ENCODE measurements at places on chromosomes 2 and 18.

- no peak for DNase-seq
Observed at GRCh38 chr2:8885449-8886201, 48.2 kb upstream of the KIDINS220 start.

DNA sequence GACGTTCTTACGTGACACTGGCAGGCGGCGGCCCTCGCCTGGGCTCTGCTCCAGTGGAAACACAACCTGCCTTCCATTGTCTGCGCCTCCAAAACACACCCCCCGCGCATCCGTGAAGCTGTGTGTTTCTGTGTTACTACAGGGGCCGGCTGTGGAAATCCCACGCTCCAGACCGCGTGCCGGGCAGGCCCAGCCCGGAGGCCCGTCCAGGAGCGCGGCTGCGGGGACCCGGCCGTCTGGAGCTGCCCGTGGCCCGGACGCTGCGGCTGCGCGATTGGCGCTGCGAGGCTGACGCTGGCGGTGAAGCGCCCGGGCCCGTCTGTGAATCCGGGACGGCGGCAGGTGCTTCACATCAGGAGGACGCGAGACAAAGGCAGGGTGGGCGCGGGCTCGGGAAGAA lies 670.3 kb upstream of the SALL3 start:
- DNase-seq: no peak

DNA sequence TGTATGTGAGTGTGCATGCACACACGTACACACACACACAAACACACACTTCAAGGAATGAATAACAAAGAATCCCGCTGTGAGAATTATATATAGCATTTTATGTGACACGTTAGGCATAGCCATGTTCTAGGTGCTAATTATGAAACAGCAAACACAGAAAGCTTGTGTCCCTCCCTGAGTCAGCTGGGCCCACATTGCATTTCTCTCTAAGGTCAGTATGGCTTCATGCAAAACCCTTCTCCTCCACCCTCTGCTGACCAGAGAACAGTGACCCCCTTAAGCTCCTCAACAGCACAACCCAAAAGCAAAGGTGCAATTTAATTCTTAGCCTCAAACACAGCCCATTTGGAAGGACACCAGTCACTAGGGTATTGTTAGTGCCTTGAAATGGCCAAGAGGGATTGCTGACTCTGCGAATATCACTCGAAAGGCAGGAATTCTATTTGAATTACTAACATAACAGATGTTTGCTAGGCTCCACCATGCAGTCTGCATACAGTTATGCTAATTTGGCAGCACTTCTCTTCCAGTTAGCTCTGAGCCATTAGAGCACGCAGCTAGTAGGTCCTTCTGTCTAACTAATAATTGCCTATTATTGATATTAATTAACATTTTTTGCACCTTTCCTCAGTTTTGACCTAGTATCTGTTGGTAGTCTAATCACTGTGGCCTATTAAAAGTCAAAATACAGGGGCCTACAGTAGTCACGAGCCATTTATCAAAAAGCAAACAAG lies 149.0 kb downstream of the LNPK start:
- DNase-seq: no peak

DNA sequence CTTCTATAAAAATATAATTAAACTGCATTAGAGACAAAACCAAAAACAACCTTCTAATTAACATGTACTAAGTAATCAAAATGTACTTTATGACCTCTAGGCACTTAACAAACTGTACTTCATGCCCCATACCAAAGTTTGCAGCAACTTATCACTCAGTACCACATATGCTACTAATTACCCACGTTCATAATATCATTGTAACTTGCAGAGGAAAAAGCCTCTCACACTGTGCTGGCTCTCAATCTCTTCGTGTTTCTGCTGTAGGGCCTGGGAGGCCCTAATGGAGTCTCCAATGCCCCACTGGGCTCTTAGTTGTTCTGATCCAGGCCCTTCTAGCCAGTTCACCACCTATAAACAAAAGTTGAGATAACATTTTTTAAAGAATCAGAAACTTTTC lies 82.1 kb upstream of the CCDC141 start:
- DNase-seq: no peak

DNA sequence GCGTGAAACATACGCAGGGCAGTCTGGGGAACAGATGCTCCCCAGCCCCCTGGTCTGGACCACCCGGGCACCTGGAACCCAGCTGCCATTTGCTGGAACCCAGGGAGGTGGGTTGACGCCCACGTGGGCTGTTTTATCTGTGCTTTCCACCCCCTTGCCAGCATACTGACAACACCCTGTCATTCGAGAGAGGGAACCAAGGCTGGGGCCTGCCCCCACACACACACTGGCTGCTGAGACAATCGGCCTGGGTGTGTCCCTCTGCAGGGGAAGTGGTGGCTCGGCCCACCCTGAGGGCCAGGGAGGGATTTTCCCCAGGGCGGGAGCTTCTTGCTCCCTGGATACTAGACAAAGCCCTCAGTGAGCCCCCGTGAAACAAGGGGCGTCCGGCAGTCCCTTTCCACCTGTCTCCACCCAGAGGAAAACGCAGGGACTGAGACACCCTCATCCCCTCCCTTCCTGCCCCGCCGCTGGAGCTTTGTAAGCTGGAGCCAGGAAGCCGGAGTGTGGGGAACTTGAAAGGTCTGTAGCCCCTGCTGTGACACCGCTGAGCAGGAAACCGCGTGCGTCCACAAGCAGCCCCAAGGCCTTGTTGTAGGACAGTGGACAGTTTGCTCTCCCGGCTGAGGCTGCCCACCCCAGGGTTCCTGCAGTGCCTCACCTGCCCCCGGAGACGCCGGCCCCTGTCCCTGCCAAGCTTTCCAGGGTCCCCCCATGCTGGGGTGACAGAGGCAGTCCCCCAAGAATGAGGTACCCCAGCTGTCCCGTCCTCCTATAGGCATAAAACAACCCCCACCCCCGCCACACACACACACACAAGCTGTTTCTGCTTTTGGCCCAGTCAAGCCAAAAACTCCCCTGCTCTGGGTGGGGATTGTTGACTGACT lies 14.1 kb upstream of the KLF11 start:
- DNase-seq: no peak

DNA sequence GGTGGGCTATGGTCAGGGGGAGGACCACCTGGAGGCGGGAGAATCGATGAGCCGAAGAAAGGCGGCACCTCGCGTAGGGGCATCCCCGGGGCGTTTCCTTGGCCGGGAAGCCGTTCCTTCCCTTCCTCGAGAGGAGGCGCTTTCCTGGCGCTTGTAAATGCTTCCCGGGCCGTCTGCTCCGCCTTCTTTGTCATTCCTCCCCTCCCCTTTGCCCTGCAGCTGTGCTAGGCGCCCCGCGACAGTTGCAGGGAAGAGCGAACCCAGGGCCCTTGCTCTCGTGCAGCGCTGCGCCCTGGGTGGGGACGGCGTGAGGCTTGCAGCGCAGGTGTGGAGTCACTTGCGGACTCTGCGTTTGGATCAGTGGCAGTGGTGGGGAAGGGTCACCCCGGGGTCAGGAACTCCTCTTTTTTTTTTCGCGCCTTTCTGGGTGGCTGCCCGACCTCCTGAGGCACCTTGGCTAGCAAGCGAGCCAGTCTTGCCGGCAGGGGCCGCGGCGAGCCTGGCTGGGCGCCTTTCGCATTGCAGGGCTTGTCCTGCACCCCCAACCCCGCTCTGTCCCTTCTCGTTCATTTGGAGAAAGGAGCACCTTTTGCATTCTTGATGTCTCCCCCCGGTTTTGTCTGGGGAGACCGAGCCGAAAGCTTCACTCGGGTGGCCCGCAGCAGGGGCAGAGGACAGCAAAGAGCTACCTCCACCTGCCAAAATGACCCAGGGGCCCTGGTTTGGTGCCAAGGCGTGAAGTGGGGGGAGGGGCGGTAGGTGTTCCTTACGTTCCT lies 858 bp downstream of the KCNS3 start:
- DNase-seq: no peak

DNA sequence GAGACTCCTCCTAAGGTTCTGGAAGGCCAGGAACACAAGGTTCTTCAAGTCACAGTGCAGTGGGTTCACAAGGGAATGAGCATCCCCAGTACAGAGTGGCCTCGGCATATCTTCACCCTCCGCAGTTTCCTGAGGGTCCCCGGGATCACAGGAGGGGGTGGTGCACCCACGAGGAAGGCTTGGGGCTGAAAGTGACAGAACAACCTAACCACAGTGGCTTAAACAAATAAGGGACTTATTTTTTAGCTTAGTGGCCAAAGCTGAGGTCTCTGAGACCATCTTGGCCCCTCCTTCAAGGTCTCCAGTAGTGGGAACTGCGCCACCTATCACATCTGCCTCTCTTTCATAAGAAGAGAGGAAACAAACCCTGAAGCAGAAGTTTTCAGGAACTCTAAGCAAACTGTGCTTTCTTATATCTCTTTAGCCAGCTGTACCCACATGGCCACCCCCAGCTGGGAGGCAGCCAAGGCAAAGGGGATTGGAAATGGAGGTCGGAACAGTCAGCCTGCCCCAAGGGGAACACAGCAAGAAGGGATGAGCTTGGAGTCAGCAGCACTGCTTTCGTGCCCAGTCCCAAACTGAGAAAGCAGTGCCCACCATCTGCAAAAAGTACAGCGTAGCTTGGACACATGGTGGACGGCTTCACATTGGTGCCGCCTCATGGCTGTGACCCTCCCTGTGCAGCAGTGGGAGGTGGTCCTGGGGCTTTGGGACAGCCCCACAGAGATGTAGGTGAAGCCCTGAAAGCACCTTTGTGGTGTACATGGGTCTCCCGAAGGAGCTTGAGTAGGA lies 260.0 kb upstream of the ID2 start:
- peak; percentile 71 for DNase-seq

- DNase-seq: no peak
Observed at GRCh38 chr2:60416221-60417008, 137.0 kb downstream of the BCL11A start.

GRCh38 chr18:13290856-13291271 lies 72.3 kb downstream of the LDLRAD4 start:
- DNase-seq: no peak

DNA sequence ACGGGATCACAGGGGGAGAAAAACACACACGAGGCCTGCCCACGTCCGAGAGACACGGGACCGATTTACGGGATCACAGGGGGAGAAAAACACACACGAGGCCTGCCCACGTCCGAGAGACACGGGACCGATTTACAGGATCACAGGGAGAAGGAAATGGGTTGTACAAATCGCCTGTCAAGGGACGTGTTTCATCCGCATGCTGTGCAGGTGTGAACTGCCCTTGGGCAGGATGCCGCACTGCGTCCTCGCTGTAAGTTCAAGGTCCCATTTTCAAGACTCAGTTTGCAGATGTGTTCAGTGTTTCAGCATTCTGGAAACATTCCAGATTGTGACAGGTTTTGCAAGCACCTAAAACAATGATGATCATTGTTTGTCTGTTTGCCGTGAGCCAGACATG lies 2.3 kb upstream of the KCNG2 start:
- DNase-seq: no peak

DNA sequence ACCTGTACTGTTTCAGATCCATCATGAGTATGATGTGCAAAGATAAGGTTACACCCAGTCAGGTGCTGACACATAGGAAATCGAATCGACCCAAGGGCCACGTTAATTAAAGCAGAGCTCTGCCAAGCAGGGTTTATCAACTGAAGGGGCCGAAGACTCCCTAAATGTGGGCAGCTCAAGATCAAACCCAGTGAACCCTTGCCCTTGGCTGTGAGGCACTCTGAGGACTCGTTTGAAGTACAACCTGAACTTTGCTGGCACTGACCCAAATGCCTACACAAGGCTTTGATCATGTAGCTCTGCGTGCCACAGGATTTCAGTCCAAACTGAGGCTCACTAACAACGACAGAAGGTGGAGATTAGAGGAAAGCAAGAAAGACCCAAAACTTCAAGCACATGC lies 352.1 kb downstream of the MTX2 start:
- no peak for DNase-seq

DNA sequence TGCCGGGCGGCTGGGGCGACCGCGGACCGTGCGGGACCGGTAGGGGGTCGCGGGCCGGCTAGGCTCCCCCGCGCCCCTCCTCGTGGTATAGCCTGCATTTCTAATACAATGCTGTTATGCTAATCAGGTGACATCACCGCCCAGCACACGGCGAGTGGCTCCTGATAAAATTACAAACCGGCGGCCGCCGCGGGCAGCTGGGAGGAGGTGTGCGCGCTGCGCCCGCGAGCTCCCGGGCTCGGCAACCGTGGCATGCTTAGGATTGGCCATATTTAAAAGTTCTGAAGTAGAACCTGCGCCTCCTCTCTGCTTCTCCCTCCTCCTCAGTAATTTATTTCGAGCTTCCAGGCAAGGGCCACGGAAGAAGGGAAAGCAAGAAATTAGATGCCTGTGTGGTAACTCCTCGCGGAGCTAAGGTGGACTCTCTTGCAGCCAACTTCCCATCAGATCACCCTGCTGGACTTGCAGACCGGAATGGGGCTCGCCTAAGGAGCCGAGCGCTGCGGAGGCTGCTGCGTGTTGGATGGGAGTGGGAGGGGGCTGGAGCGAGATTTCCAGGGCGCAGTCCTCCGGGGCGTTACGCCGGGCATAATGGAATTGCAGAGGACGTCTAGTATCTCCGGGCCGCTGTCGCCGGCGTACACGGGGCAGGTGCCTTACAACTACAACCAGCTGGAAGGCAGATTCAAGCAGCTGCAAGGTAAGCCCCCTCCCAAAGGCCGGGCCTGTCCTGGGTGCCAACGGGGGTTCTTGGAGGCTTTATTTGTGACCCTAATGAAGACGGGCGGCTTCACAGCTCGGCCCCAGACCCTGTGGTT lies 102.3 kb downstream of the SPTBN1 start:
- no peak for DNase-seq

- no peak for DNase-seq
Observed at GRCh38 chr2:222739939-222740338, 68.5 kb downstream of the MOGAT1 start.

GRCh38 chr2:191946471-191947182 lies 99.7 kb upstream of the CAVIN2 start:
- no peak for DNase-seq

DNA sequence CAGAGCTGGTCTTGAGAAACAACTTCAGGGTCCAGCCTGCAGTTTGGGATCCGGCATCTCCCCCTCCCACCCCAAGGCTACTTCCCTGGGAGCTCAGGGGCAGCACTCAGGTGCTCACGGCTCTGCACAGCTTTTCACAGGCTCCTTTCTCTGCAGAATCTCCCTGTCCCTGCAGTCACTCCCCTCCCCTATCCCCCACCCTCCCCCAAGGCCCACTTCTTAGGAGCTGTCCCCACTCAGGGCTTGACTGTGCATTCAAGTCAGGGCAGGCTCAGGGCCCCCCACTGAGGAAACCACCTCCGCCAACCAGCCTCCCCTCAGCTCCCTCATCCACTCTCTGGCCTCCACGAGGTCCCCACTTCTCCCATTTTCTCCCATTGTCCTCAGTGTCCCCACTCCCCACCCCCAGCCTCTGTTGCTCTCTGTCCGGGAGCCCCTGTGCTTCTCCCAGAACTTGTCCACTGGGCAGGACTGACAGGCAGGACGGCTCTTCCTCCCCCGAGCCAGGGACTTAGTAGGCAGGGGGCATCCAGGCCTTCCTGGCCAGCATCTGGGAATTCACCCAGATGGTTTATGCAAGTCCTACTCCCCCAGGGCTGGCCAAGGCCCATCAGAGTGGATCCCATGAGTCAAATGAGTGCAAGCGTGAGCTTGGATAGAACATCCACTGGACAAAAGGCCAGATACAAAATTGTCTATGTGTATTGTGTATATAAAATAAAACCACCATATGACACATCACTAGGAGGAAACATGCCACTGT lies 7.6 kb downstream of the NMUR1 start:
- DNase-seq: no peak
